ENCODE measurements at places on chromosomes 12 and 14.
A peak's percentile ranks its signal among the peaks of the same experiment; 100 is the strongest.

DNA sequence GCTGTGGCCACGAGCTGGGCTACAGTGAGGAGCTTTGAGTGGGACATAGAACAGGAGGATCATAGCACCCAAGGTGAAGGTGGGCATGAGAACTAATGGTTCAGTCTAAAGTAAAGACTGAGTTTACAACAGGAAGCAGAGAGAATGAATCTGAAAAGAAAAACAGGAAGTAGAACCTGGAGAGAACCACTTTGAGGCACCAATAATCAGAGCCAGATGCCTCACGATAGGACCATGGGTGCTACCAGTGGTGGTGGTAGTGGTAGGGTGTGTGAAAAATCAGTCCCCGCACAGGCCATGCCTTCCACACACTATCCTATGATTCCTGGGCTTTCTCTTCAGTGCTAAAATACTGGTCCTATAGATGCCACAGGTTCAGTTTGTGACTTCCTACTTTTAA is 293.6 kb downstream of the AKAP6 start:
- DNase-seq = no peak

- peak; percentile 33 for DNase-seq
Observed at GRCh38 chr14:31937730-31938346, 139.3 kb upstream of the ARHGAP5 start.

DNA sequence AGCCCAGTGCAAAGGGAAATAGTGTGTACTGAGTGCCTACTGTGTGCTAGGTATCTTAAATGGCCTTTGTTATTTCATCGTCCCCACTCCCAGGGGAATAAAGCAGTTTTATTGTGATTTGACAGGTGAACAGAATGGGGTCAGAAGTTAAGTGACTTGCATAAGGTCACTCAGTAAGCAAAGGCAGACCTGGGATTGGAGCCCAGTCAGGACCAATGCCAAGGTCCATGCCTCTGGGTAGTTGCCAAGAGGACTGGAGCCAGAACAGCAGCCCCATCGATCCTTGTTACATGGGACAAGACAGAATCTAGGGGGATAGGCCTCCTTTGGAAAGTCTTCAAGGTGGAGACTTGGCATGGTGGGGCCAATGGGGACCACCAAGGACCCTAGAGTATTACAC is 227.4 kb upstream of the PWP1 start:
- DNase-seq = no peak

- no peak for DNase-seq
Observed at GRCh38 chr12:91287753-91288152, 105.1 kb upstream of the DCN start.

DNA sequence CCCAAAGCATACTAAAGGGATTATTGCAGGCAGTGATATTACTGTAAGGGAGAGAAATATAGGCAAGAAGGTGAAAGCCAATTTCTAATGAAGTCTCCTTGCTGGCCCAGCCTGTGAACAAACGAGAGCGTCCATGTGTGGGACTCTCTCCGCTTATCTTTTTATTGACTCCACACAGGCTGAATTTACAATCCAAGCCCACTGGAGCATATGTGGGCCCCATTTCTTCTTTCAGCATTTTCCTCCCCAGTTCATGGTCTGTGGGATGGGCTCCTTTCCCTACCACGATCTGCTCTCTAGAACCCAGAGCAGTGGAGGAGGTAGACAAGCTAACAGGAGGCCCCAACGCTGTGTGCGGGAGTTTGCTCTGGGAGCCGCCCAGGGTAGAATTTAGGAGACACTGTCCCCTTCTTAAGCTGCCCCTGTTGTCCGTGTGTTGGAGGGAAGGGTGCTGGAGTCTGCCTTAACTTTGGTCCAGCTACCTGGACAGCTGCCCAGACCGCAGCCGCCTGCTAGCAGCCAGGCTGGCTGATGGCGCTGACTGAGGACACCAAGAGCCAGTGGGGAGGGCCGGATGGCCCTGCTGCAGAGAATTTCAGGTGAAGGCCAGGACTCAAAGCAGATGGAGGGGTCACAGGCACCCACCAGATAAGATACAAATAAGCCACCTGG is 3.2 kb upstream of the HOXC11 start:
- no peak for DNase-seq

GRCh38 chr12:124720681-124721500 is 142.8 kb downstream of the SCARB1 start:
- no peak for DNase-seq

DNA sequence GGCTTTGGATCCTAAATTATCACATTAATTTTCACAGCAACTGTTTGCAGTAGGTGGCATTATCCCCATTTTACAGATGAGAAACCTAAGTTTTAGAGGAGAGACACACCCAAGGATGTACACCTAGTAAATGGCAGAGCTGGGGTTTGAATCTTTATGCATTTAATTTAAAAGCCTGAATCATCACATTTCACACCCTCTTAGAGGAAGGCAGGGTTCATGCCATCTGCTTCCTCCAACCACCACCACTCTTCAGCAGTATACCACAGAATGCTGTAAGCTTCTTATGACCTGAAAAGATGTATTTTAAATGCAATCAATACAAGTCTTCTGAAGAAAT is 90.3 kb downstream of the CRADD start:
- DNase-seq = no peak

DNA sequence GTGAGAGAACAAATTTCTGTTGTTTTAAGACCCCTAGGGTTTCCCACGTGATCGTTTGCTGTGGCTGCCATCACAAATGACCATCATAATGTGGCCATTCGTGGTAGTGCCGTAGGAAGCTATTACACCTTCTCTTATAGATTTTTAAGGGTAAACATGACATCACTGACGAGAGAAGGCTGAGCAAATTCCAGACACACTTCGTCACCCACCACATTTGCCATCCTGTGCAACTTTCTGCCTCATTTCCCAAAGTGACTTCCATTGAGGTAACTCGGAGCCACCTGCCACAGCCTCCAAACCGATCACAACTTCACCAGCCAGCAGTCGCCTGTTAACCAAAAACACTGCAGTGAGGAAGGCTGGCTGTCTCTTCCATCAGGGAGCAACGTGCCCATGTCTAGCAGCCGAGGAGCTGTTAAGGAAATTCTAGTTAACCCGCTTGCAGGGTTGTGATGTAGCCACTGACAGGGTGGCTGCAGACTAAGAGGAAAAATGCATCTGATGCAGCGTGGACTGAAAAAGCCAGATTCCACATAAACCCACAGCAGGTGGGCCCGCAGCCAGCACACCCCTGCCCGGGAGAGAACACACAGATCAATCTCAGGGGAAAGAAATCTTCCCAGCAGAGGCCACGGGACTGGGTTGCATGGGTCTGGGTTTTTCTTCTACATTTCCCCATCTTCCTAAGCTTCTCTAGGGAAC is 44.6 kb downstream of the CCDC85C start:
- no peak for DNase-seq

- no peak for DNase-seq
Observed at GRCh38 chr12:116431677-116432300, 127.4 kb upstream of the MAP1LC3B2 start.

DNA sequence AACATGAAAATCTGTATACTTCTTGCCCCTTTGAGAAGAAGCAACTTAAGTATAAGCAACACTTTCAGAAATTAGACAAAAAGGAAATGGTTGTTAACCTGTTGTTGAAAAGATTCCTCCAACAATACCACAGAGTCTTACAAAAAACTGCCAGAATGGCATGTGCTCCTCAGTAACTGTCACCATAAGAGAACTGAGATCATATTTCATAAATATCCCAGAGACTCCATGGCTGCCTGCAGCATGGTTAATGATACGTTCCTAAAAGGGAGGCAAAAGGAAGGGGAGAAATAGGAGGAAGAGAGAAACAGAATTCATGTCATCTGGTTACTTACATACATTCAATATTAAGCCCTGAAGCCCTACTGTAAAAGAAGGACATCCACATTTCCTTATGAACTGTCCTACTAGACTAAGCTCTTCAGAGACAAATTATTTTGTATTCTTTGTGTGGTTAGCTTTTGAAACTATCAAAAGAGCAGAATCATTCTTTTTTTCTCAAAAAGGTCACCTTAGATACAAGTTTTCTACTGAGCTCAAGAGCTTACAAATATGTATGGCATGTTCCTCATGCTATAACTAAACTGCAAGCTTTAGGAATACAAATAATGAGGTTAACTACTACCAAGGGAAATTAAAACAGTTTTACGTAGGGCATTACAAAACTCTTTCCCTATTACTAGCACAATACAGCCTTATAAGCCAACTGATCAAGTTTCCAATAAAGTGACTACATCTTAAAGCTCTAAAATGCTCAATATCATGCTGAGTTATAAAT is 37.8 kb downstream of the ERGIC2 start:
- DNase-seq = no peak

DNA sequence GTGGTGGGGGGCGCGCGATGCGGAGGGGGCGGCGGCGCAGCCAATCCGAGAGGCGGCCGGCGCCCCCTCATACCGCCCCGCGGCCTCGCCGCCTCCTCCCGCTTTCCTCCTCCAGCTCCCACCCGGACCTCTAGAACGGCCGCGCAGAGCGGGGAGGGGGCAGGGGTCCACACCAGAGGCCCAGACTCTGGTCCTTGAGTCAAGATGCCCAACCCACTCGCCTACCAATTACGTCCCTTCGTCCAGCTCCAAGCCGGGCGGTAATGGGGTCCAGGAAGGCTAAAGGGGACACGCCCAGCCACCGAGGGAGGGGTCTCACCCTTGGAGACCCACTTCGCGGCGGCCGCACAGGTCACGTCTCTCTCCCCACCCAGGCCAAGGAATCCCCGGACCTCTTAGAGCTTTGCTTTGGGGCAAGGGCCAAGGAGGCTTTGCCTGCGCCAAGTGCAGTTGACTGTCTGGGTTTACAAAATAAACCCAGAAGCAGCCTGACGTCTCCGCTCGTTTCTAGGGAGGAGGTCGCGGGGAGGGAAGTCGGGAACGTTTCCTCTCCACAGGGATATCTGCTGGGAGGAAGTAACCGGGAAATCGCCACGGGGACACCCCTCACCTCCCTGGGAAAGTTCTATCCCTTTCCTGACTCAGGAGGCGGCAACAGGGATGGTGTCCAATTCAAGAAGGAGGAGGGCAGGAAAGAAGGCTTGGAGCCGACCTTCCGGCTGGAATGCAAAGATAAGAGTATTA is 394 bp upstream of the AMIGO2 start:
- peak; percentile 28 for DNase-seq

- no peak for DNase-seq
Observed at GRCh38 chr12:50102131-50102531, 1.7 kb upstream of the GPD1 start.

GRCh38 chr14:92874962-92875661 is 47.8 kb upstream of the CHGA start:
- no peak for DNase-seq

- no peak for DNase-seq
Observed at GRCh38 chr14:93316716-93317115, 16.1 kb downstream of the BTBD7 start.

- no peak for DNase-seq
Observed at GRCh38 chr14:65167072-65167645, 64.8 kb upstream of the MAX start.

- DNase-seq = no peak
Observed at GRCh38 chr12:87687362-87687761, 341.8 kb downstream of the C12orf50 start.

- DNase-seq = no peak
Observed at GRCh38 chr14:101834800-101835547, 73.5 kb downstream of the PPP2R5C start.

DNA sequence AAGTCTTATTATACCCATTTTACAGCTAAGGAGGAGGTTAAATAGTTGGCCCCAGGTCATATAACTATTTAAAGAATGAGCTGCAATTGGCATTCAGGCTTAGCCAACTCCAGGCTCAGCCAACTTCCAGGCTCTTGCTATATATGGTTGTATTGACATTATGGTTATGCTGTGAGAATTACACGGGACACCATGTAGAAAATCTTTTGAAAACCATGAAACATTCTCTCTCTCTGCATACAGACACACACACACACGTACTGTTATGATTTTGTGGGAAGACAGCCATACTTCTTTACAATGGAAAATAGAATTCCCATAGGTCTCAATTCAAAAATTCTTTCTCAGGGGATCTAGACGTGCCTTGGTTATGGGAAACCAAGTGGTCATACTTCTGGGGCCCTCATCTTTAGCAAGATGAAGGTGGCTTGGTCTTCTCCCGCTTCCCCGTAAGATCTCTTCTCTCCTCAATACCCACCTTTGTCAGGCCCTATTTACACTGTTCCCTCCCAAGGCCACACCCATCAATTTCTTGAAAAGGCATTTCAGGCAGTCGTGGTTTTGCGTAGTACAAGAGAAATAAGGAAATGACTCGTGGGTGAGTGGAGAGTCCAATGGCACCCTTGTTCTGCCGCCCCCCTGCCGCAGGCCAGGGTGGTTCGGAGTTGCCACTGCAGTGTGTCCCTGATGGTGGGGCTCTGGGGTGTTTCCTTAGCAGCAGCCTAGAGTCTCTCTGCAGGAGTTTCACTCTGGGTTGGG is 10.0 kb upstream of the GPRC5A start:
- DNase-seq = no peak

- DNase-seq = no peak
Observed at GRCh38 chr14:59707778-59708561, 131.4 kb upstream of the CCDC175 start.

DNA sequence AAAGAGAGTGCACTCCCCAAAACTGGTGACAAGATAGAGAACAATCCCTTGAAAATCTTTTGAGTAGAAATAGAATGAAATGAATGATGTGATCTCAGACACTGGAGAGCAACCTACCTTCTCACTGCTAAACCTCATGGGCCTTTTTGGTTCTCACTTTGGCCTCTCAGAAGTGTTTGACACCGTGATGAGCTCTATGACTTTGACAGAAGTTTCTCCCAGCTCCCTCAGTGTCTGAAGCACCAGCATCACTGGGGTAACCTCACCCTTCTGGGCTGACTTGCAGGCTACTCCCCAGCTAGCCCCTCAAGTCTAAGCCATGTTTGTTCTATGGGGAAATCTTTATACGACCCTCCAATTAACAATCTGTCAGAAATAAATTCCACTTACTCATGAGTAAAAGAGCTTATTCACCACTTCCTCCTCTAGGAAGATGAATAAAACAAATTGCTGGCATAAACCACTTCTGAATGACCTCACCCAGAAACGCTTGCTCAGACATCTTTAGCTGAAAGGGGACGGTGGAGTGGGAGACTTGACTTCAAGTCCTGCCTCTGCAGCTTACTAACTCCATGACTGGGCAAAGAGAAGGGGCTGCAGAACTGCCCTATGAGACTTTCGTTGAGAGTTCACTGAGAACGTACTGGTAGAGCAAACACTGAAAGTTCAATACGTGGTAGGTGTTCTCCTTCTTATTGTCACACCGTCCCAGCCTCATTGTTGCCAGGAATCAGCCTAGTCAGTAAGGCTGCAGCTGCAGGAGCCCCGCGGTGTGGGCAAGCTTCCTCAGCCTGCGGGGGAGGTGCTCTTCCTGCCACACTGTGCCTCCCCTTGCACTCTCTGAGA is 46.5 kb downstream of the ST8SIA1 start:
- no peak for DNase-seq

- DNase-seq = no peak
Observed at GRCh38 chr12:115709540-115710011, 567.9 kb downstream of the MED13L start.

Measured in GM19239 (cell line).